GM23248 (cell line): ENCODE measurements at places on chromosomes 5 and 9. TPM values are rescaled to one million over a fixed set of nuclear protein-coding genes. Genes with fewer than 3 reads are reported as not detected.

DNA sequence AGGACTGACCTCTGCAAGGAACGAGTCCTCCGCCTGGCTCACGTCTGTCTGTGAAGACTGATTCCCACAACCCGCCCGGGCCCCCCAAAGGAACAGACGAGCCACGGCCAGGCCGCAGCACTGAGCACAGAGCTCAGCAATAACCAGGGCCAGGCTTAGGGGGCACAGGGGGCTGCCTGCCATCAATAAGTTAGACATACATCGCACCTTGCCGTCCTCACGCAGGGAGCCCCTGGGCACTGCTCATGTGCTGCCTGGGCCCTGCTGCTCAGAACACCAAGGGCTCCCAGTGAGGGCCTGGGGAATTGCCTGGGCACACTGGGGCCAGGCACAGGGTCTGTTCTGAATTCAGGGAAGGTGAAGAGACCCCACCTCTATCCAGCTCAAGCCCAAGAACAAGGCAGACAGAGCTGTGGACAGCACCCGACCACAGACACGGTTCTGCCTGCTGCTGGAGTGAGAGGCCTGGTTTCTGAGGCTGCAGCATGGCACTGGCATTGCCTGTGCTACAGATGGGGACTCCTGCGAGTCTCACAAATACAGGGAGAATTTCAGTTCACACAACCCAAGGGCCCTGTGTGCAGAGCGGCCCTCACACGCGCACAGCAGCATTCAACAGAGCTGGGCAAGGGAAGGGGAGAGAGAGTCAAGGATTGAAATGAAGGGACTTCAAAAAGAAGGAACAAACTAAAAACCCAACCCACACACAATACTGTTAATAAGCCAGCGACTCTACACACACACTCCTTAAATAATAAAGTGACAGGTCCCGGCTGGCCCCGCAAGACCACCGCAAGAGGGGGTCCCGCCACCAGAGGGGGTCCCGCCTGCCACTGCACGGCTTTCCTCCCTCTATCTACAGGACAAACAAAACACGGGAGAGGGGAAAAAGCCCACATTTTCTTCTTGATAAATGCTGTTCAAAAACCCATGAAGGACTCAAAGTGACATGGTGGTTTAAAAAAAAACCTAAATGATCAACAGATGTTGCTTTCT lies 32.0 kb downstream of the PRRT1B start:
- H3K27ac ChIP-seq = no peak overlapping the region
- no peaks in the 10 kb centered on the region for H3K27me3 ChIP-seq
- H3K4me1 ChIP-seq = no peaks in the 10 kb centered on the region
- H3K36me3 ChIP-seq = peaks cover 4% of the 10 kb centered on the region; the same call in 1 of the 2 replicates
- no peak overlapping the region for H3K4me3 ChIP-seq
- DNase-seq = no peak

GRCh38 chr5:34842554-34842953 lies 3.6 kb downstream of the TTC23L start:
- H3K4me3 ChIP-seq = no peak overlapping the region
- H3K36me3 ChIP-seq = no peaks in the 10 kb centered on the region
- no peak overlapping the region for H3K27ac ChIP-seq

The LCN10 gene
- total RNA-seq = not detected in 2 replicates

- no peaks in the 10 kb centered on the region for H3K27me3 ChIP-seq
- H3K4me3 ChIP-seq = no peak overlapping the region
- DNase-seq = no peak
- H3K36me3 ChIP-seq = no peaks in the 10 kb centered on the region
These were observed 27.4 kb upstream of the EEIG1 start for GRCh38 chr9:128008171-128008570.

DNA sequence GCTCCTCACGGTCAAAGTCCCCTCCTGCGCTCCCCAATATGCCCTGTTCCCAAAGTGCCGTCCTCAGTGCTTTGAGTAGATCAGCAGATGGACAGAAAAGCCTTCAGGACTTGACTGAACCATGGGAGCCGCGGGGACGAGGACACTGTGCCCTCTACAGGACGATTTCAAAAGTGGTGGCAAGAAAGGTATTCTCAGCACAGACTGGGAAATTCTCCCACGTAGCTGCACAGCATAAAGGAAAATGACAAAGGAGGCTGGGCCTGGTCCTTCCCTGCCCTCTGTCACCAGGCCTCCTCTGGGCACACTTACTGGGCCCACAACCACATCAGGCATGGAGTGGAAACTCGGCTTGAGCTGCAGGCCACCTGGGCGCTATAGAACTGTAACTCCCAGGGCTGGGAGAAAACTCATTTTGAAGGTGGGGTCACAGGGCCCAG lies 16.7 kb upstream of the MTMR12 start:
- DNase-seq = peak; percentile 81
- no peaks in the 10 kb centered on the region for H3K27me3 ChIP-seq
- no peak overlapping the region for H3K4me3 ChIP-seq
- H3K27ac ChIP-seq = no peak overlapping the region

DNA sequence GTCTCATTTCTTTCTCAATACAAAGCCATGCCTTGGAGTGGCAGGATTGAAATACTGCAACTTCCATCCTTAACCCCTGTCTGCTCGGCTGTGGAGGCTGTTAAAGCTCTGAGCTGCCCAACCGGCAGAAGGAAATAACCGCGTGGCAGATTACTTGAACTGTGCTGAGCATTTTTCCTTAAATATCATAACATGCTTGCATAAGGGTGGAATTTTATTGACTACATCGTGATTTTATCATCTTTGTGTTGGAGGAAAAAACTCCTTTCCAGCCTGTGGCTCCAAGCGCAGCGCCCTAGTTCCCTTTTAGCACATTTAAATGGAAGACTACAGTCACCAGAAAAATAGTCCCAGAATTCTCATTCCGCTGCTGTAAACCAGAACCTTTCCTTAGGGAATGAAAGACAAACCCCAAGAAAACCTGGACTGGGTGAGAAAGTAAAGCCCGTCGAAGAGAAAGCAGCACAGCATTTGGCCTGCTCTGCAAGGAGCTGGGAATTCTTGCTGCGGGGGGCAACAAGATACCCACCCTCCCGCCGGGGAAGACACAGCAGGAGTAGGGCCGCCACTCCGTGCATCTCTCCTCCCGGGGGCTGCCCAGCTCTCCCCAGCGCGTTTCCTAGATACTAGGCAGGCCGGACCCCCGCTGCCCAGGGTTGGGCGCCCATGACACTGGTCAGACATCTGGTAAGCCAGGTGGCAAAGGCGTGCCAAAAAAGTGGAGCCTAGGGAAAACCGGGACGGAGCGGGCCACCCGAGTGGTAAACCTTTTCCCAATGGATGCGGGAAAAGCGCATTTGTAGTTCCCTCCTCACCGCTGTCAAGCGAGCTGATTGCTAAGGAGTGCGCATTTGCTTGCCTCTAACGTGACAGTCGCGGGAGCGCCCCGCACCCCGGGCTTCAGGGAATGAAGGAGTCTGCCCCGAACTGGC lies 1.3 kb downstream of the SHC3 start:
- 0 out of 2 replicates have a peak, but pooled peaks cover 5% of the 10 kb centered on the region for H3K27me3 ChIP-seq
- H3K27ac ChIP-seq = no peak overlapping the region
- peaks cover 17% of the 10 kb centered on the region for H3K4me1 ChIP-seq
- H3K4me3 ChIP-seq = peak overlapping the region; percentile 68

GRCh38 chr5:17852740-17853139 lies 218.5 kb downstream of the TAF11L14 start:
- no peak overlapping the region for H3K27ac ChIP-seq
- no peak overlapping the region for H3K4me3 ChIP-seq
- no peak for DNase-seq

The LIFR gene
- total RNA-seq = 6.9 and 16.4 TPM in 2 replicates

DNA sequence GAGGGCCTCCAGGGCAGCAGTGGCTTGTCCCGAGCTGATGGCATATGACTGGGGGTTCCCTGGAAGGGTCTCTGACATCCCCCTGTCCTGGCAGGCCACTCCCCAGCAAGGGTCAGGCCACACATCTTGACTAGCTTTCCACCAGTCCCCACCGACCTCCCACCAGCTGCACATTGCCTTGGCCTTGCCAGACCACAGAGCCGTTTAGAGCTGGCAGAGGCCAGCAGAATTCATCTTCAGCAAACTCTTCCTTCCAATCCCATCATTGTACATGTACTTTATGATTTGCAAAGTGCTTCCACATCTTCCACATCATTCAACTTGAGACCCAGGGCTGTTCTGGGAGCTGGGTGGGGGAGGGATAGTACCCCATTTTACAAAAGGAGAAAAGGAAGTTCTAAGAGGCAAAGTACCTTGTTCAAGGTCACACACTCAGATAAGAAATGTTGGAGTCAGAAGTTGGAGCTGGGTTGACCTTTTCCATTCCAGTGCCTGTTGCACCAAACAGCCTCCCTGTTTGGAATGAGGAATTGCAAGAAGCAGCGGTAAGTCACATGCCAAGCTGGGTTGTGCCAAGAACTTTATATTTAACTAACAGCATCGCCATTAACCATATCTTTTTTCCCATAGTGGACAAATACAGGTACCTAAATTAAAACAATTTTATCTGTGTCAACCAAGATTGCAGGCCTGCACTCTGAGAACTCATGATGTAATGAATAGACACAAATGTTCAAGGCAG lies 25.8 kb upstream of the COL15A1 start:
- no peak overlapping the region for H3K4me3 ChIP-seq
- H3K4me1 ChIP-seq = peaks cover 3% of the 10 kb centered on the region
- DNase-seq = no peak
- no peak overlapping the region for H3K27ac ChIP-seq

The SPATA31A3 gene
- total RNA-seq = not detected in 2 replicates

DNA sequence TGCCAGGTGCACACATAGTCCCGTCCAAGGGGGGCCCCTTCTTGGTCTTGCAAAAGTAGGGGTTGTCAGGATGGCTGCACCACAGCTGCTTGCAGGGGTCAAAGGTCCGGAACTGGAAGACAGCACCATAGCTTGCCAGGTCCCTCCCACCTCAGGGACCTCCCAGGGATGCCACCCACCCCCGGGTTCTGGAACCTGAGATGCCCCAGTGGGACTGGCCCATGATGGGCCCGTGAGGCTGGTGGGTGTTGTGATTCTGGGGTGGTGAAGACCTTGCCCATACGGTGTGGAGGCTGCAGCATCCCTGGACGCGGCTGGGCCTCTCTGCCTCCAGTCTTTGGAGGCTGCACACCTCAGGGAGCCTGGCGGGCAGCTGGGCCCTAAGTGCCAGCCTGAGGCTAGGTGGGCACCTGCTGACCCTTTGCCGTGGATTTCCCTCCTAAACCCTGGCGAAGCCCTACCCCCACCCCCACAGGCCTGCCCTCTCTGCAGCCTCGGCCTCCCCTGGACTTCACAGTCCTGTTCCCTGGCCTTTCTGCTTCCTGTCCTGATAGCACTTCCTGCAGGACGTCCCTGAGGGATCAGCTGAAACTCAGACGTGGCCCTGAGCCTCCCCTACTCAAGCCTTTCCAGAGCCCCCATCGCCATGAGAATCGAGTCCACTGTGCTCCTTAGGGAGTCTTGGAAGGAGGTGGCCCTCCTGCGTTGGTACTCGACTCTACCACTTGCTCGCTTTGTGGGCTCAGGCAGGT lies 92.1 kb downstream of the ZNF354C start:
- no peaks in the 10 kb centered on the region for H3K4me1 ChIP-seq
- no peak for DNase-seq
- no peak overlapping the region for H3K4me3 ChIP-seq
- H3K27ac ChIP-seq = no peak overlapping the region

The GRXCR2 gene
- not detected in 2 replicates for total RNA-seq

- no peaks in the 10 kb centered on the region for H3K36me3 ChIP-seq
- H3K27me3 ChIP-seq = no peaks in the 10 kb centered on the region
- peaks cover 11% of the 10 kb centered on the region for H3K4me1 ChIP-seq
- no peak overlapping the region for H3K4me3 ChIP-seq
- H3K27ac ChIP-seq = 0 out of 2 replicates have a peak overlapping the region, but pooled peaks have one; percentile 9
These were observed 48.7 kb downstream of the PCSK1 start for GRCh38 chr5:96384353-96384752.

DNA sequence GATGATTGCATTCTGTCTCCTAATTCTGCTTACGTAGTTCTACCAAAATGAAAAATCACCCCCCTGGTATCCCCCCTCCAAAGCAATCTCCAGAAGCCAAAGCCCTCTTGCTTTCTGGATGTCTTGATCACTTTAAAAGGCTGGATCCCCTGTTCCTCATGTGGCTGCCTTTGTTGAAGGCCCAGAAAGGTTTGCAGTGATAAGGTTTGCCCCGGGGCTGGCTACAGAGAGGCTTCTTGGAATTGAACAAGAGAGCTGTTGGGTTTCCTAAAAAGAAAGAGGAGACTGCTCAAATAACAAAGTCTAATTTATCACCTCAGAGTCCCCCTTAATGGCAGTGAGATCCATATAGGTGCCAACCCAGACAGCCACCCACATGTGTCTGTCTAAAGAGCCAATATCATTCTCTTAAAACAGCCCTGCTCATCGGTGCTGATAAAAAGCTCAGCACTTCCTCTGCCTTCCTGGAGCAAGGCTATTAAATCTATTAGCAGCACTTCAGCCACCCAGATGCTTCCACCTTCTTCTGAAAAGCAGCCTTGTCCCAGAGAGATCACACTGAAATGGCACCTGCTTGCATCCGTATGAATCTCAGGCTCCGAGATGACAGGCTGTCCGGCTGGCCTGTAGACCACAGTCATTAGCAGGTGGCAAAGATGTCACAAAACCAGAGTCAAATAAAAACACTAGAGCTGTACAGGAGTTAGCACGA lies 70.9 kb downstream of the TEX10 start:
- DNase-seq = no peak
- no peaks in the 10 kb centered on the region for H3K27me3 ChIP-seq
- H3K4me3 ChIP-seq = no peak overlapping the region
- peaks cover 13% of the 10 kb centered on the region for H3K36me3 ChIP-seq

The ABHD17B gene
- 10.7 and 14.4 TPM in 2 replicates for total RNA-seq

- H3K4me1 ChIP-seq = peaks cover 14% of the 10 kb centered on the region
- H3K27me3 ChIP-seq = no peaks in the 10 kb centered on the region
- H3K27ac ChIP-seq = no peak overlapping the region
- H3K4me3 ChIP-seq = no peak overlapping the region
These were observed 57.1 kb upstream of the SUSD1 start for GRCh38 chr9:112232233-112232632.

DNA sequence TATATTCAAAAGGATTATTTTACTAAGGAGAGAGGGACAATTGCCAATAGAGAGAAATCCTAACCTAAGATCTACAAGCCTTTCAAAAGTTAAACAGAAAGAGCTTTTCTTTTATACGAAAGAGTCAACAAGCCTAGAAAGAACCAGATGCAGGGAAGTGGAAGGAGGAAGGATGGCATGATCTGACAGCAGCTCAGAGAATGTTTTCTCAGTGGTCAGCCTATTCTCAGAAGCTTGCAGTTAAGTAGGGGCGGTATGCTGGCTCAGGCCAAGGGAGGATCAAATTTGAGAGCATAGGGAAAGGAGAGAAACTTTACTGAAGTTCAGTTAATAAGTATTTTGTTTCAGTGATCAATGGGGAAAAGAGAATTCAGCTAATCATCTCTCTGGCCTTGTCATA lies 88.0 kb upstream of the FTMT start:
- H3K27me3 ChIP-seq = no peaks in the 10 kb centered on the region
- no peaks in the 10 kb centered on the region for H3K4me1 ChIP-seq
- no peak overlapping the region for H3K4me3 ChIP-seq
- no peak for DNase-seq

The ABLIM3 gene
- 5.6 and 7.9 TPM in 2 replicates for total RNA-seq
